ENCODE measurements at places on chromosomes 3 and 15.

DNA sequence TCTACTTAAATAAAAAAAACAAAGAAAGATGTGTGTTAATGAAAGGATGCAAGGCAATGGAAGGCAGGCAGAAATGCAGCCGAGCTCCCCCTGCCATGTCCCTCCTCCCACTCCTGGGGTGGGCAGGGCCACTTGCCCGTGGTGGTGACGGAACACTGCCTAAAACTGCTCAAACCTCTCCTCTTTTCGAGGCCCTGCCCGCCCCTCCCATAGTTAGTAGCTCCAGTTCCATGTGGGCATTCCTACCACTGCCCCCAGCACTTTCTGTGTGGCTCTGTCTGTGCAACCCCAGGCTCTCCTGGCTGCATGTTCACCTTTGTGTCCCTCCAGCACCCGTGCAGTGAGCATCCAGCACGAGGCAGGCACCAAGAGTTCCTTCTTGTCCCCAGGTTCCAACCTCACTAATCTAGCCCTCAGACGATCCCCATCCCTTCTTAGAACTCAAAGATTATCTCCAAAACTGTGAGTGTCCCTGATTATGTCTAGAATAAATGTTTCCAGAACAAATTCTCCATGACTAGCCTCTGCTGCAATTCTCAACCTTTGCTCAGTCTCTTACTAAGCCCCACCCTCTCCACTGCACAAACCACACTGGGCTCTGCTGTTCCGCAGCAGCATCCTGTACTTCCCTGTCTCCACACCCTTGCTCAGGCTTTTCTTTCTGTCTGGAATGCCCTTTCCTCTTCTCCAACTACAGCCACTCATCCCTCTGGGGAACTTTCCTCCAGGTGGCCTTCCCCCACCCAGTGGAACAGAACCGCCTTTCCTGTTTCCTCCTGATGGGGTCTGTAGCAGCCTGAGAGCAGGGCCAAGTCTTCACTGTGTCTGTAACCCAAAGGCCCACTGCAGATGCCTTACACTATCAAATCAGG lies 32.6 kb upstream of the SPTBN5 start:
- DNase-seq = no peak

- no peak for DNase-seq
Observed at GRCh38 chr3:13567684-13568514, 19.0 kb downstream of the FBLN2 start.

DNA sequence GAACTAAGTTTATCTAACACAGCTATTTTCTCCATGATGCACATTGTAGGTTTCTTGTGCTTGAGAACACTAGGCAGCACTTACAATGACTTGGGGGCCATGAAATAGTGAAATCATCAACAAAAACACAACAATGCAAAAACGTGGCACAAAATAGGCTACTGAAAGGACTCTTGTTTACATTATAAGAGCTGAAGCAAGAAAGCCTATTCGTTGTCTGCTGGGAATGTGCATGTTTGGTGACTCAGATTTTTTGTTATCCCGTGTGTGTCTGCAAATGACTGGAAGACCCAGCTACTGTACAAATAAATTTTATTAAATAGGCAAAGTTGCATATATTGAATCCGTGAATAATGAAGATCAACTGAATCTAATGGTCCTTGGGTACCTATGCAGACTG lies 85.0 kb downstream of the TCF12 start:
- no peak for DNase-seq

DNA sequence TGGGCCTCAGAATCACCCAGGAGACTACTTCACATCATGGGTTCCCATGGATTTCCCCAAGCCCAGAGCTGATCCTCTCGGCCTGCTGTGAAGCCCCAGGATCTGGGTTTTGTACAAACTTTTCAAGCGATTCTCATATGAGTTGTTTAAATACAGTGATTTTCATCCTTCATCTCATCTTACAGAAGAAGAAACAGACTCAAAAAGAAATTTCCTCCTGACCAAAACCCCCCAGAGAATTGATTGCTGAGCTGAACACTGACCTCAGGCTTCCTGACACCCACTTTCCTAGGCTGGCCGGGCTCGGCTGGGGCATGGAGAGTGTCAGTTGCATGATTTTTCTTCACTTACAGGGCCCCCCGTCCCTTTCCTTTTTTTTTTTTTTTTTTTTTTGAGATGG lies 60.3 kb downstream of the BDH1 start:
- no peak for DNase-seq

- DNase-seq = no peak
Observed at GRCh38 chr3:25723802-25724201, 59.1 kb upstream of the TOP2B start.

DNA sequence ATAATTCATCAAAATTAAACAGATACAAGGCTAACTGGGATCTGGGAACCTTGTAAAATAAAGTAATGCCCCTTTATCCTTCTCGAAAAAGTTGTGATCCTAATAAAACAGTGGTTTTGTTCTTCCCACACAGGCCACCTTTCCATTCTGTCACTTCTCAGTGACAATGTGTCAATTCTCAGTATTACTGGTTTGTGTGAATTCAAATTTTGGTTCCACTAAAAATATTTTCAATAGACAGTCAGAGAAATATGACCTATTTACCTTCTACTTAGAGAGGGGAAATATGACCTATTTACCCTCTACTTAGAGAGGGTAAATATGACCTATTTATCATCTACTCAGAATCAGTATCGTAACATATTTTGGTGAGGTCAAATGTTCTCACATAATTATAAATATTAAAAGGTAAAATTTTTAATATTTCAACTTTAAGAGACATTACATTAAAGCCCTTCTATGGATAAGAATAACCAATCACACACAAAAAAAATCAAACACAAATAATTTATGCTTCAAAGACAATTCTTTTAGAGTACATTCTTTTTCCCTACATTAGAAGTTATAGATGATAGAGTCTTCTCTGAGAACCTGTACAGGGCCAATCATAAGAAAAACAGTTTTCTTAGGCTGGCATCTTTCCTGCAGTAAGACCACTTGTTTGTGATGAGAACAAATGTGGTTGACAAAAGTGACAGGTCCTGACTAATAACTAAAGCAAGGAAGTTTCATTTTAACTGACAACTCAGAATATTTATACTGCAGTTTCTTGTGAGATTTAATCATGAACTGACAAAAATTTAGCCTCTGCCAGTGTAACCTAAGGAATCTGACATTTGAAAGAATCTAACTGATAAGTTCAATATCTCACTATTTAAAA lies 323.3 kb downstream of the DIPK2A start:
- DNase-seq = no peak

DNA sequence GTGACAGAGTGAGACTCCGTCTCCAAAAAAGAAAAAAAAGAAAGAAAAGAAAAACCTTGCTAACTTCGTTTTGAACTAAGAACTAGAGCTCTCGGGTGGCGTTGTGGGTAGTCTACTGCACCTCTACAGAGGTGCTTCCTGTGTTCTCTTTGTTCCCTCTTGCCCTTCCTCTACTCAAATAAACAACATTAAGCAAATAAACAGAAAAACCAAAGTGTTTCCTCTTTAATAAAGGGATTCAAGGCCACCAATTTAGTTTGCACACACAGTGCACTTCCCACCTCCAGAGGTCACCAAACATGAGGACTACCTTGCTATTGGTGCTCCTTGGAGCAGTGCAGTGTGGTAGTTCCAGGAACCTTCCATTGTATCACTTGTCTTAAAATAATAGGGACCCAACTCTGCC lies 354.2 kb upstream of the TBL1XR1 start:
- DNase-seq = no peak

DNA sequence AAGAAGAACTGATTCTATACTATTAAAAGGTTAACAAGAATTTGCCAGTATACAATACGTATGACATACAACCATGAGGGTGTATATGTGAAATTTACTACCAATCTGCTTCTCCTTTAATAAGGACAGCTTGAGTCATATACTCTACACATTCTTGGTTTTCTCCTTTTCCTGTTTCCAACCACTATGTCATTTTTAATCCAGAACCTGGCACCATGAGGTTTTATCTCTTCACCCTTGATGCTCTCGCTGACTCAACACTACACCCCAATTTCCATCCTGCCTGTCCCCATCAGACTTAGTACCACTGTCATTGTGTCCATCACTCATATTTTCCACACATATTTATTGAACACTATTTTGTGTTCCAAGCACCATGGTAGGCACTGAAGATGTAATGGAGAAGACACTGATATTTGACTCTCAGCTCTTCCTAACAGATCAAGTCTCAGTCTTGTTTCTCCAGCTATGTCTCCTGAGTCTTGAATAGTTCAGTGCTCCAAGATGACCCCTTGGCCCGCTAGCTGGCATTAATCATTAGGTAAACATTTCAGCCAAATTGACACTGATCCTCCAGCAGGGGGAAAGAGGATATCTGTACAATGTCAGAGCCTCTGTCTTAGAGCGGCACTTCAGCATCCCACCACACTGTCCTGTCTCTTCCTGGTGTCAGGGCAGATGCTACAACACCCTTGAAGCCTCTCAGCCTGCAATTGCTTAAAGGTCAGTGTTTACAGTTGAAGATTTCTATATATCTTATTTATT lies 11.2 kb upstream of the COL8A1 start:
- no peak for DNase-seq

GRCh38 chr3:194206320-194206719 lies 70.4 kb downstream of the HES1 start:
- no peak for DNase-seq

- DNase-seq = no peak
Observed at GRCh38 chr15:60044636-60045270, 40.6 kb downstream of the FOXB1 start.

DNA sequence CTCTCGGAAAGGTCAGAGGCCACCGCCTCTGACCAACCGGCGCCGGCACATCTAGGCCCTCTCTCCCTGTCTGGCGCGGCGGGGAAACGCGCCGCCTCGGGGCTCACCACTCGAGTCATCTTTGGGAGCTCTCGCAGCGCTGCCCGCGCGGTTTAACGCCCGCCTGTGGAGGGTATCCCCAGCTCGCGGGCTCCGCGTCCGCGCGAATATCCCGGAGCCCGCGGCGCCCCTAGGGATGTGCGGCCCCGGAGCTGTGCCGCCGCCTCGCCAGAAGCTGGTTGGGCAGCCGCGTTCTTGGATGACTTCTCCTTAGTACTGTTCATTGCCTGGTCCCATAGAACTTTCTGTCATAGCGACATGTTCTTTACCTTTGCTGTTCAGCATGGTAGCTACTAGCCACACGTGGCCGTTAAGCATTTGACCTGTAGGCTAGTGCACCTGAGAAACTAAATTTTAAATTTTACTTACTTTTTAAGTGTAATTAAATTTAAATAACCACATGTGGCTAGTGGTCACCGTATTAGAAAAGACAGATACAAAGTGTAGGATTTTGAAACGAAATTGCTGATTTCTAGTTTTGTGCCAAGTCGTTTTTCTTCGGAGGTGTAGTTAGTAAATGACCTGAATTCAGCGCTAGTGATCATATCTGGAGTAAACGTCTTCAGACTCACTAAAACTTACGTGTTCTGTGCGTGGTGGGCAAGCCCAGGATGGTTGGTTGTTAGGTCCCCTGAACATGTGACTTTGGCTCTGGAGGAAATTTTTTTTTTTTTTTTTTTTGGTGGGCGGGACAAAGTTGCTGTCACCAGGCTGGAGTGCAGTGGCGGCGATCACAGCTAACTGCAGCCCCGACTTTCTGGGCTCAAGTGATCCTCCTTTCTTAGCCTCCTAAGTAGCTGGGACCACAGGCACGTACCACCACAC lies 835 bp downstream of the ARIH2 start:
- peak; percentile 51 for DNase-seq

DNA sequence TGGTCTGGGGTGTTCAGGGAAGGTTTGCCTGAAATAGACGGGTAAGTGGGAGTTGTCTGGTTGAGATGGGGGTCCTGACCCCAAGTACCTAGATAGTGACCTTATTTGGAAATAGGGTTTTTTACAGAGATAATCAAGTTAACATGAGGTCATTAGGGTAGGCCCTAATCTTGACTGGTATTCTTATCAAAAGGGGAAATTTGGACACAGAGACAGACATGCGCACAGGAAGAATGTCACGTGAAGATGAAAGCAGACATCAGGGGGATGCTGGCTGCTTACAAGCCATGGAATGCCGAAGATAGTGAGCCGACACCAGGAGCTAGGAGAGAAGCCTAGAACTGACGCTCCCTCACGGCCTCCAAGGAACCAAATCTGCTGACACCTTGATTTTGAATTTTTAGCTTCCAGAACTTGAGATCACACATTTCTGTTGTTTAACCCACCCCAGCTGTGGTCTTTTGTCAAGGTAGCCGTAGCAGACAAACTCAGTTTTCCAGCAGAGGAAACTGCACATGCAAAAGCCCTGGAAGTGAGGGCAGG lies 17.1 kb downstream of the BHLHE40 start:
- no peak for DNase-seq

DNA sequence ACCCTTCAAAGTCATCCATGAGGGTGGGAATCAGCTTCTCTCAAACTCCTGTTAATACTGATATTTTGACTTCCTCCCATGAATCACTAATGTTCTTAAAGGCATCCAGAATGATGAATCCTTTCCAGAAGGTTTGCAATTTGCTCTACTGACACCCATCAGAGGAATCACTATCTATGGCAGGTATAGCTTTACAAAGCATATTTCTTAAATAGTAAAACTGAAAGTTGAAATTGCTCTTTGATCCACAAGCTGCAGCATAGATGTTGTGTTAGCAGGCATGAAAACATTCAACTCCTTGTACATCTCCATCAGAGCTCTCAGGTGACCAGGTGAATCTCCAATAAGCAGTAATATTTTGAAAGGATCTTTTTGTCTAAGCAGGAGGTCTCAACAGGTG lies 66.3 kb downstream of the B3GNT5 start:
- DNase-seq = no peak

- no peak for DNase-seq
Observed at GRCh38 chr3:53718462-53718861, 127.8 kb downstream of the CHDH start.

GRCh38 chr3:129610276-129610675 lies 3.8 kb upstream of the PLXND1 start:
- DNase-seq = no peak

- DNase-seq = no peak
Observed at GRCh38 chr15:51128701-51129100, 34.0 kb upstream of the TNFAIP8L3 start.

- DNase-seq = no peak
Observed at GRCh38 chr15:72163719-72164118, 33.9 kb downstream of the GRAMD2A start.

DNA sequence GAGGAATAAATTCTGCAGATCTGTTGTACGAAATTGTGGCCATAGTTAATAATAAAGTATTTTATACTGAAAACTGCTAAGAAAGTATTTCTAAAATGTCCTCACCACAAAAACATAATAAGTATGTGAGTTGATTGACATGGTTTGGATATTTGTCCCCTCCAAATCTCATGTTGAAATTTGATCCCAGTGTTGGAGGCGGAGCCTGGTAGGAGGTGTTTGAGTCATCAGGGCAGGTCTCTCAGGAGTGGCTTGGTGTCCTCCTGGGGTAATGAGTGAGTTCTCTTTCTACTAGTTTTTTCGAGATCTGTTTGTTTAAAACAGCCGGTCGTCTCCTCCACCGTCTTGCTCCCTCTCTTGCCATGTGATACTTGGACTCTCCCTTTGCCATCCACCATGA lies 424.1 kb upstream of the KCNMB2 start:
- DNase-seq = peak; percentile 52

DNA sequence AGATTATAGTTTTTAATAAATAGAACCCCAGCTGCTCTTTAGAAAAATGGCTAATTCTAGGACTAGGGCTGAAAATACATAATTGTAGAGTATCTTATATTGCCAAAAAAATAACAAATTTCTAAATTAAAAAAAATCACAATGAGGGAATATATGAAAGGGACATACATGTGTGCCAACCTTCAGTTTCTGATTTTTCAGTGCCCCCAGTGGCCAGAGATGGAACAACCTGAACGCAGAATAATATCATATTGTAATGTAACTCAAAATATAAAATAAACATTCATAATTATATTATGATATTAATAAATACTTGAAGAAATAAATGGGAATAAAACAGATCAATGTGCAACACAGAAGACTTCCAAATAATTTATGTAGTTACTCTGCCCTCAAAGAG lies 460.5 kb downstream of the ZNF385D start:
- DNase-seq = peak; percentile 2
